ENCODE measurements at places on chromosomes 2 and 18.

DNA sequence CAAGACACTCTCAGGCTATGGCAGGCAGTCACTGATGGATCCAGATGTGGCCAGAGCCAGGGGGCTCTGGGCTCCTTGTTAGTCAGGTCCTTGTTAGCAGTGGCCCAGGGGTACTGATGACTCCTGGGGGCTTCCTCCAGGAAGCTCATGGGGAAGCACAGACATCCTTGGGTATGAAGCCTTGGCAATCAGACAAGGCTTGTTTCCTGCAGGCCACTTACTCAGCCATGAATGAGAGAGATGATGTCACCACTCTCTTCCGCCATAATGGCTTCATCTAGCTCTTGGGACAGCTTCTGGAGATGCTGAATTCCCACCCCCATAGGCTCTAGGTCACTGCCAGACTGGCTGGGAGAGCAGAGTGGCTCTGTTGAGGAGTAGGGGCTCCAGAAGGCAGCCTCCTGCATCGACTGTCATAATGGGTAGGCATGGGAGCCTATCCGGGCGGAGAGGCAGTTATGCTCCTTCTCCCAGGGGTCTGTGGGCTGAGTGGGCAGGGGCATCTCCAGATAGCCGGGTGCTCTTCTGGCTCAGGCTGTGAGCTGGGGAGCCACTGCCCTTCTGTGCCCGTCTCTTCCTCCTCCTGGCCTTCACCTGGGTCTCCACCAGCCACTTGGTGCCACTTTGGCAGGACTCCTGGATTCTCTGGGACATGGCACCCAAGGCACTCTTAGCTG is 40.2 kb upstream of the BMPR2 start:
- no peak for DNase-seq

GRCh38 chr2:156810094-156810493 is 373.9 kb downstream of the GPD2 start:
- DNase-seq: no peak

GRCh38 chr2:62354771-62355561 is 151.0 kb downstream of the TMEM17 start:
- no peak for DNase-seq

DNA sequence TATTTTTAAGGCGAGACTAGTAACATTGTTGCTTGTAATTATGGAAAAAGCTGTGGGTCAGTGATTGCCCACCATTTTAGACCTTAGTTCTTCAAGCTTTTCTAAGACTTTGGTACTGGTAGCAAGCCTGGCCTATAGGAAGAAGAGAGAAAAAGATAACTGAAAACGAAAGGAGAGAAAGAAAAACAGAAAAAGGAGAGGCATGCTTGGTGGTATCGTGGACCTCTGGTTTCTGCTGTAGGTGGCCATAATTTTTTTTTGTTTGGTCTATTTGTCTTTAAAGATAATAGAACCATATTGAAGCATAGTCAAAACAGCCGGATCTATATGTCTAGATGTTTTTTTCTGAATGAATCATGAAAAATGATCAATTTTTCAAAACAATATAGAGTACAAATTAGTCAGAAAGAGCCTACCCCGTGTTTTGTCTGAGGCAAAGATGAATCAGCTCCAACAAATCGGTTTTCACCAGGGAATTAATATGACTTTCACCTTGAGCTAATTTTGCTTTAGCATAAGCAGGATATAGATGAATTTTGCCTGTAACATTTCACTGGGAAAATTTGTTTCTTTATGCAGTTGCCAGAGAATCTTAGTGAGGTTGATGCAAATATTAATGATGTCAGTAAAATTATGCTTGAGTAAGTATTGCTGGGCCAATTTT is 45.7 kb downstream of the CCDC85A start:
- no peak for DNase-seq

DNA sequence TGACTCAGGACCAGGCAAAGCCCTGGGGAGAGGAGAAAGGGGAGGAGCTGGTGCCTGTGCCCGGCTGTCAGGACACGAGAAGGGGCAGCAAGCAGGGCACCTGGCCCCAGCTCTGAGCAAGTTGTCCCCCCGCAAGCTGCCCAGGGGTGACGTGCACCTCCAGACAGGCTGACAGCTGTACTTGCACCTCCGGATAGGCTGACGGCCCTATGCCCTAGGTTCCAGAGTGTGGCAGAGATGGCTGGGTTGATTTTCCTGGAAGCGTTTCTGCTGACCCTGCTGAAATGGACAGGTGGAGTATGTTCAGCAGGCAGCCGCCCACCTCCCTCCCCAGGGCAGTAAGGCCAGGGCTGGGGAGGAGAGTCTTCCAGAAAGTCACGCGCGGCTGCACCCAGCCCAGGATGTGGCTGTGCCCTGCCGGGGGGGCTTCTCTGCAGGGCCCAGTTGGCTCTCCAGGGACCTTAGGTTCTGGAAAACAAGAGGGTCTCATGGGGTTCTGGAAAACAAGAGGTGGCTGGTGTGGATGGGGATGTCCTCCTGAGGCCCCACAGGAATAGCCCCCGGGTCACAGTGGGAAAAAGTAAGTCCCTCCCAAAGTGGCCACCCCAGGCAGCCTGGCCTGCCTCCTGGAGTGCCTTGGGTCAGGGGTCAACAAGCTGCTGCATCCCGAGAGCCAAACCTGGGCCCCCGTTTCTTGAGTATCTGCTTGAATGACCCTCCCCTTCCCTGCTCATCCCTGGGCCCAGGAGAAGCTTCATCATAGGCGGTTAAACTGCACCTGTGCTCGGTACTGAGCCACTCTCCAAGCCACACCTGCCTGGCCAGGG is 71.4 kb upstream of the OTOS start:
- no peak for DNase-seq

DNA sequence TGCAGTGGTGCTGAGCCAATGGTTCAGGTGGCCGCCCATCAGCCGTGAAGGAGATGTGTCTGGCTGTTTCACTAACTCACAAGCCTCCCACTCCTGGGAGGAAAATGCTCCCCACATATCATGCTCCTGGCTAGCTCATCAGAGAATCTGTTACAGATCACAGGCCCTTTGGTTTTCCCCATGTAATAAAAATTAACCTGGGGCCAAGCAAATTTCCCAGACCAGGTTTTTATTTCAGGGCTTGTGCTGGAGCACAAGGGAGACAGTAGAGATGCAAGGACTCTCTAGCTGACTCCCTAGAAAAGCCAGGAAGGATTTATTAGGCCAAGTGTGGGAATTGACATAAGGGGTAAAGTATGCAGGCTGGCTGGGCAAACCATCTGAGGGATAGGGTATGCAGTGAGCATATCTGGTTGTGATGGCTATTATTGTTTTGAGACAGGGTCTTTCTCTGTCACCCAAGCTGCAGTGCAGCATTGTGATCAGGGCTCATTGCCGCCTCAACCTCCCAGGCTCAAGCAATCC is 40.6 kb upstream of the CCBE1 start:
- no peak for DNase-seq

GRCh38 chr2:8652774-8653426 is 29.0 kb upstream of the ID2 start:
- DNase-seq: no peak

DNA sequence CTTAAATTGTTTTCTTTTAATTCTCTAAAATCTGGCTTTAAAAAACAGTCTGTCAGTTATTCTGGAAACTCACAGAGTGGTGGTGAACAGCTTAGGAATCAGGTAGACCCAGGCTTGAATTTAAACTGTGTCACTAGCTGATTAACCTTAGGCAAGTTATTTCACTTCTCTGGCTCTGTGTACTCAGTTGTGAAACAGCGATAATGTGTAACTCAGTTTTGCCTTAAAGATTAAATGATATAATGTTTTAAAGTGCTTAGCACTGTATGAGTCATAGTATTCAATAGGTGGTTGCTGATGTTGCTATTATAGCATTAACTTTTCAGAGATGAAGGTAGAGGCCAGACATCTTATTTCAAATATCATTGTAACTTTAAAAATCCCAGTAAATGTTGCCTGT is 40.7 kb downstream of the PKP4 start:
- DNase-seq: no peak

- DNase-seq: no peak
Measured at GRCh38 chr2:45452866-45453265, 158.2 kb downstream of the SRBD1 start.

- DNase-seq: no peak
Measured at GRCh38 chr2:42914860-42915259, 122.5 kb upstream of the HAAO start.

GRCh38 chr18:59575995-59576394 is 121.2 kb downstream of the CCBE1 start:
- DNase-seq: no peak

DNA sequence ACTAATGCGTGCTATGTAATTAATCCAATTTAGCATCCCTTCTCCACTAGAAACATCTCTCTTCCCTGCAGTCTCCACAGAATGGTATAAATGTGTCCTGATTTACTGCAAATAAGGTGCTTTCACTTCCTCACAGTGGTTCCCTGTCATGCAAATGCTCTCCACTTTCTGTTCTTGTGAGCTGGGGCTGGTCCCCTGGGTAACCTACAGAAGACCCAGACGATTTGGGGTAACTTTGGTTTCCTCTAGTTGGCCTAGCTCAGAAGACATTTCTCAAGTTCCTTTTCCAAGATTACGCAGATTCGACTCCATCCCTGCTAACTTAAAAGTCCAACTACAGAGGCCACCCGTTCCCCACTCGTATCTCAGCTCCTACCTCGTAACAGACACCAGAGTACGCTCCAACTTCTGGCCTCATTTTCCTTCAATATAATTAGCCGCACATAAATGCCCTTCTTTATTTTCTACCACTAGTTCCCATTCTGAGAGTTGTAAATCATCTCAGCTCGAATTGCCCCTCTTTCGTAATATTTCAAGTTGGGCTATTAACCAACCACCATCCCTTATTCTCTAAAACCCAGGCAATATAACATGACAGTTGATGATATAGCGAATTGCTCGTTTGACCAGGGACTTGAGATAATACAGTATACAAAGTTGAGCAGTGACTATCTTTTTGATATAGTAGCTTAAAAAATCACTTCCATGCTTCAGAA is 28.8 kb upstream of the NEDD4L start:
- peak; percentile 40 for DNase-seq

DNA sequence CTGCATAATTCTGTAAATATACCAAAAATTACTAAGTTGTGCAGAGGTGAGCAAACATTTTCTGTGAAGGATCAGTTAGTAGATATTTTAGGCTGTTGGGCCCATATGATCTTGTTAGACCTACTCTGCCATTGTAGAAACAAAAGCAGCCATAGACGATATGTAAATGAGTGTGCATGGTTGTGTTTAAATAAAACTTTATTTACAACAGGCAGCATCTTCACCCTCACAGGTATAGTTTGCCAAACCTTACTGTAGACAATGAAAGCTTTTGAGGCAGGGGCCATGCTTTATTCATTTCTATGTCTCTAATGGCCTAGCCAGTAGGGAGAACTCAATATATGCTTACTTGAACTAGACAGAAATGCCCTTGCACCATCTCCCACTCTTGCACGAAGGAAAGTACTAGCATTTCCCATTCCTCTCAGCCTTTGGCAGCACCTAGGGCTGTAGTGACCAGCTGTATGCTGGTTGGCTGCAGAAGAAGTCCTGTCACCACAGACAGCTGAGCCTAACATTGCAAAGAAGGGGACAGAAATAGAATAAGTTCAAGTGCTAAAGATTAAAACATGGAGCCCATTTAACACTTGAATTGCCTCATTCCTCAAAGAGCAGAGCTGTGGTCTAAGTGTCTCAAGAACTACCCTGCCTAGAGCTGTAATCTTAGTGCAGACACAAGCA is 305.1 kb upstream of the MGAT5 start:
- DNase-seq: no peak

- DNase-seq: peak; percentile 62
Measured at GRCh38 chr2:134973241-134974138, 54.9 kb downstream of the CCNT2 start.

DNA sequence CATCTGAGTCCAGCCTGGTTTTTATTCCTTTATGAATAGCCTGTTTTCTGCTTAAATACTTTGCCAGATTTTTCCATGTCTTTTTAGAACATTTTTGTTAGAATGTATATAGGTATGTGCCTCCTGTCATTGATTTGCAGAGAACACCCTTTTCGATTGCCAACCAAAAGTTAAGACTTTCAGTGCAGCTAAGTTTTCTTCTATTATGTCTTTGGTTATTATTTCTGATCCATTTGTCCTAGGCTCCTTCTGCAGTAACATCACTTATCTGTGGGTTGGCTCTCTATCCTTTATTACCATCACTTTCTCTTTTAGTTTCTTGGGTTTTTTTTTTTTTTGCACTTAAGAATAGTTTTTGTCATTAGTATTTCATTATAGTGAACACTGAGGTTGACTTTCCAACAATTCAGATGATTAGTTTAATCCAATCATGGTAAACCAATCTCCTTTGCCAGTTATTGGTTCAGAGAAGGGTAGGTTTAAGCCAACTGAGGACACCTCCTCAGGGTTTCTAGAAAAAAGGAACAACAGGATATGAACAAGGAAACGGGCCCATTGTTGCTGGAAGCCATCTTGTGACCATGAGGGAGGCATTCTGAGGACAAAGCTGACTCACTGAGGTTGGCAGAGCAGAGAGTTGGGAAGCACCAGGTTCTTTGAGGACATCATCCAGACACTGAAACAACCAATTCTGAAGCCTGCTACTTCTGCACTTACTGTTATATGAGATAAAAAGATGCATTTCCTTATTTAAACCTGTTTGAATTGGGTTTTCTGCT is 37.9 kb upstream of the GBX2 start:
- no peak for DNase-seq

GRCh38 chr2:97673182-97673914 is 3.8 kb downstream of the C2orf92 start:
- DNase-seq: no peak

GRCh38 chr2:84537251-84537650 is 21.0 kb downstream of the DNAH6 start:
- DNase-seq: no peak

- DNase-seq: no peak
Measured at GRCh38 chr2:143954844-143955243, 565.1 kb downstream of the ZEB2 start.

DNA sequence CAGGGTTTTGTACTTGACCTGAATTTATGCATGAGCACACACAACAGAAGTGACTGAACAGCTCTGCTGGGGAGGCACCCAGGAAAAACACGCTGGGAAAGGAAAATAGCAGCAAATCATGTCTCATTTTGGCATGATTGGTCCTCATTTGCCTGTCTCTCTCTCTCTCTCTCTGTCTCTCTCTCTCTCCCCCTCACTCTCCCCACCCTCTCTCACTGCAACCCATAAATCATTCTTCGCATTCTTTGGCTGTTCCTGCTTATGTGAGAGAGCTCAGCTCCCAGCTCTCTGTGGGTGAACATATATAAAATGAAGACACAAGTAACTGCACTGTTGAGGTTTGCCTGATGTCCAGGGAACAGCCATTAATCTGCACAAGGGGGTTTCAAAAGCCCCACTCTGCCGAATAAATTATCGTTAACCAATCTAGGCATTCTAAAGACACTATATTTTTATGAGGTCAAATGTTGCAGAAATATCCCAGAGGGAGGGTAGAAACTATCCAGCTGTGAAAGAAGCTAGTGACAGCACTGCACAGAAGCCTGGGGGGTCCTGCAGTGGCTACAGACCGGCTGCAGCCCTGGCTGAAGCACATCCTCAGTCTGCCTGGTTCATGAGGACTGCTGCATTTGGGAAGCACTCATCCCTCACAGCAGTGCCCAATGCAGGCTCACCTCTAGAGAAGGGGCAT is 260.3 kb downstream of the AFF3 start:
- no peak for DNase-seq
